Trophoblast cell (in vitro differentiated cells and primary cell): ENCODE measurements at places on chromosomes 2 and 18.

GRCh38 chr2:143399631-143400069 is 270.4 kb downstream of the ARHGAP15 start:
- H3K36me3 ChIP-seq: no peaks in the 10 kb centered on the region
- no peak overlapping the region for H3K4me3 ChIP-seq
- peaks cover 1% of the 10 kb centered on the region for H3K4me1 ChIP-seq
- H3K27ac ChIP-seq: no peak overlapping the region

GRCh38 chr2:217905896-217906295 is 96.9 kb downstream of the TNS1 start:
- H3K36me3 ChIP-seq: no peaks in the 10 kb centered on the region
- H3K4me1 ChIP-seq: no peaks in the 10 kb centered on the region
- no peak for DNase-seq
- H3K27ac ChIP-seq: no peak overlapping the region

DNA sequence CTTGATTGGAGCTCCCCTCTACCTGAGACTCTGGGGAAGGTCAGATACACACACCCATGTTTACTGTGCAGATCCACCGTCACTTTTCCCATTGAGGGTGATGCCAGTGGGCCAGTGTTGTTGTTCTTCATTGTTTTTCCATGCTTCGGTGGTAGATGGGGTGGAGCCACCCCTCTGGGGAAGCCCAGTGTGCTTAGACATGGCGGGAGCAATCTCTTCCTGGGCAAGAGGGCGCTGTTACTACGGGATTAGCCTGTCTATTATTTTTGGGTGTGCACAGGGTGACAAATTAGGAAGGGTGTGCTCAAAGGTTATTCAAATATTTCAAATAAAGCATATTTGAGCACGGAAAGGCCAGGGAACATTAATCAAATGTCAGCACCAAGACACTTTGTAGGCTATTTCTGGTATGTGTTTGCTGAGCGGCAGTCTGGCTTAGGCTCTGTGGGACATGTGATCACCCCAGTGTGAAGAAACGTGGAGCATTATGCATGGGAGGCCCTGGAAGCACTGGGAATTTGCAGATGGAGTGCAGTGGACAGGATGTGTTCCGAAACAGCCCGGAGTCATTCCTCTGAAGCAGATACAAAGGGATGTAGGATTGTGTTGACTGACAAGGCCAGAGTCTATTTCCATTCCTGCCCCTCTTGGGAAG is 34.8 kb upstream of the SMIM21 start:
- H3K4me1 ChIP-seq: no peaks in the 10 kb centered on the region
- no peak for DNase-seq
- H3K36me3 ChIP-seq: no peaks in the 10 kb centered on the region
- H3K27me3 ChIP-seq: no peaks in the 10 kb centered on the region
- no peak overlapping the region for H3K27ac ChIP-seq
- H3K4me3 ChIP-seq: no peak overlapping the region

DNA sequence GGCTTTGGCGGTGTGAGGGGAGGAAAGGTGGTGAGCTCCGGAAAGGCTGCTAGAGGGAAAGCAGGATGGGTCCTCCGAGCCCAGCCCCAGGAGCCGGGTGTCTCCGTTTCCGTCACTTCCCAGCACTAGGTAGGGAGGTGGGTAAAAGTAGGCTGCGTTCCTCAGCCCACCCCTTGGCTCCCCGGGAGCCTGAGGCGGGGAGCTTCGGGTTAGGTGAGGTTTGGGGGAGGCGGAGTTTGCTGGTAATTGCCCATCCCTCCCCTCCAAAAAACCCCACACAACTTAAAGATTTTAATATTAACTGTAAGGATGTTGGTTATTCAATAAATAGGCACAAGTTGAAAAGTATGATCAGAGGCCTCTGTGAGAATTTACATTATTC is 552 bp upstream of the ATF2 start:
- no peaks in the 10 kb centered on the region for H3K27me3 ChIP-seq
- peak overlapping the region; percentile 80 for H3K4me3 ChIP-seq
- H3K27ac ChIP-seq: peak overlapping the region; percentile 83
- DNase-seq: no peak
- peaks cover 3% of the 10 kb centered on the region for H3K4me1 ChIP-seq

GRCh38 chr2:218799990-218800389 is 18.0 kb downstream of the CYP27A1 start:
- no peaks in the 10 kb centered on the region for H3K36me3 ChIP-seq
- H3K27me3 ChIP-seq: no peaks in the 10 kb centered on the region
- H3K4me1 ChIP-seq: no peaks in the 10 kb centered on the region

DNA sequence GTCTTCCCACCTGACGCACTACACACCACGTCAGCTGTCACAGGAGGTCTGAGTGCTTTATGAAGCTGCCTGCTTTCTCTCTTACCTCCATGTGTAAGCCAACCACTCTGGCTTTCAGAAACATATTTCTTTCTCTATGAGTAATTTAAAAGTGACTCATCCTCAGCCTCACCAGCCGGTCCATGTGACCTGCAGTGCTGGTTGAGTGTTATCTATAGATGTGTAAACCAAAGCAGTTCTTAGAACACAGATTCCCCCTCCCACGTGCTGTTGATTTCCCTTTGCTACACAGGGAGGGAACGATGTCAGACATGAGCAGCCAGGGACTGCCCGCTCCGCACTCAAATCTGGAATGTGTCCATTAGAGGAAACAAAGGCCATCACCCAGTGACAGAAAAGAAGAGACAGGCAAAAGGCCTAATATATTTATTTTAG is 157.8 kb downstream of the BCL2 start:
- H3K4me1 ChIP-seq: peaks cover 15% of the 10 kb centered on the region
- H3K27me3 ChIP-seq: no peaks in the 10 kb centered on the region
- H3K4me3 ChIP-seq: no peak overlapping the region
- H3K27ac ChIP-seq: peak overlapping the region; percentile 55
- H3K36me3 ChIP-seq: no peaks in the 10 kb centered on the region
- DNase-seq: peak; percentile 90

DNA sequence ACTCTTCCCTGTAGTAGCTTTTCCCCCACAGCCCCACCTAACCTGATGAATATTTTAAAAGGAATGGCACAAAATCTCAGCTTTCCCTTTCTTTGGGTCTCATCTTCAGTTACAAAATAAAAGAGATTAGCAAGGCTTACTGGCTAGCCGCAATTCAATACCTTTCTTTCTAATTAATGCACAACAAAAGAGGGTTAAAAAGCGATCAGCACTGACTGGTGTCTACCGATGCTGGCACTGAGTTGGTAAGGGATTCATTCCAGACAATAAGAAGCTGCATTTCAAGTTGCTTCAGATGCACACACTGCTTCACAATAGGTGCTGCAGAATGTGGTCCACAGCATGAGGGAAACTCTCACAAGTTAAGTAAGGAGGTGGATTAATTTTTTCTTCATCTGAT is 41.9 kb downstream of the HDHD2 start:
- no peak for DNase-seq
- no peak overlapping the region for H3K4me3 ChIP-seq
- H3K27ac ChIP-seq: no peak overlapping the region
- no peaks in the 10 kb centered on the region for H3K27me3 ChIP-seq
- H3K4me1 ChIP-seq: no peaks in the 10 kb centered on the region
- H3K36me3 ChIP-seq: peaks cover 4% of the 10 kb centered on the region

GRCh38 chr2:40746191-40746590 is 294.3 kb upstream of the SLC8A1 start:
- no peak for DNase-seq
- no peaks in the 10 kb centered on the region for H3K4me1 ChIP-seq
- no peak overlapping the region for H3K4me3 ChIP-seq
- H3K36me3 ChIP-seq: no peaks in the 10 kb centered on the region
- H3K27me3 ChIP-seq: no peaks in the 10 kb centered on the region

- no peaks in the 10 kb centered on the region for H3K27me3 ChIP-seq
- H3K36me3 ChIP-seq: no peaks in the 10 kb centered on the region
- H3K4me3 ChIP-seq: no peak overlapping the region
- peaks cover 15% of the 10 kb centered on the region for H3K4me1 ChIP-seq
- no peak overlapping the region for H3K27ac ChIP-seq
- DNase-seq: no peak
These were observed 34.5 kb downstream of the LRRFIP1 start for GRCh38 chr2:237661799-237662328.

DNA sequence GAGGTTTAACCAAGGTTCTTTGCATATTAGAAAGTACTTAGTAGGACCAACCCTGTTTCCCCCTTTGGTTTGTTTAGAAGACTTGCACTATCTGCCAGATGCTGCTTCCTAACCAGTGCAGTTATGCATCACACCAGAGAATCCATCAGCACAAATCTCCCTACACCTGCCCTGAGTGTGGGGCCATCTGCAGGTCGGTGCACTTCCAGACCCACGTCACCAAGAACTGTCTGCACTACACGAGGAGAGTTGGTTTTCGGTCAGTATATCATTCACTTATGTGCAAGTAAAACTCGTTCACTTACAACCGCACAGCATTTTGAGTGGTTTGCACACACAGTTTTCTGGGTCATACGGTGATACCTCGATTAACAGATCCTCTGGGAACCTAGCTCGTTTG is 69.7 kb downstream of the ZNF532 start:
- DNase-seq: no peak
- no peaks in the 10 kb centered on the region for H3K4me1 ChIP-seq
- H3K4me3 ChIP-seq: no peak overlapping the region
- H3K27me3 ChIP-seq: no peaks in the 10 kb centered on the region

DNA sequence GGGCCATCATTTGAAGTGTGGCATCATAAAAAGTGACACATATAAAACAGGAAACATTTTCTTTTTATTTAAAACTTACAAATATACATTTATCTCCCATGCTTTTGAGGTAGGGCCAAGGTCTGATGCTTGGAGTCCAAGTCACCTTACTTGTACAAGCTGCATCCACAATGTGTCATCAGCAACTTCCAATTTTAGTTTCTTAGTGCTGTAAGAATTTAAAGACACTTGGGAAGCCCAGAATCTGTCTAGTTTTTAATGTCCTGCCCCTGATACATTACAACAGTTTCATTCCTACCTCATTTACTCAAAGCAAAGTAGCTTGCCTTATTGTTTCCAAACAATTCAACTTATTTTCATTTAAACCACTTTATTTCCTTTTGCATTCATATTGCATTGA is 297.7 kb downstream of the MTX2 start:
- H3K36me3 ChIP-seq: no peaks in the 10 kb centered on the region
- no peak overlapping the region for H3K27ac ChIP-seq
- H3K4me3 ChIP-seq: no peak overlapping the region

DNA sequence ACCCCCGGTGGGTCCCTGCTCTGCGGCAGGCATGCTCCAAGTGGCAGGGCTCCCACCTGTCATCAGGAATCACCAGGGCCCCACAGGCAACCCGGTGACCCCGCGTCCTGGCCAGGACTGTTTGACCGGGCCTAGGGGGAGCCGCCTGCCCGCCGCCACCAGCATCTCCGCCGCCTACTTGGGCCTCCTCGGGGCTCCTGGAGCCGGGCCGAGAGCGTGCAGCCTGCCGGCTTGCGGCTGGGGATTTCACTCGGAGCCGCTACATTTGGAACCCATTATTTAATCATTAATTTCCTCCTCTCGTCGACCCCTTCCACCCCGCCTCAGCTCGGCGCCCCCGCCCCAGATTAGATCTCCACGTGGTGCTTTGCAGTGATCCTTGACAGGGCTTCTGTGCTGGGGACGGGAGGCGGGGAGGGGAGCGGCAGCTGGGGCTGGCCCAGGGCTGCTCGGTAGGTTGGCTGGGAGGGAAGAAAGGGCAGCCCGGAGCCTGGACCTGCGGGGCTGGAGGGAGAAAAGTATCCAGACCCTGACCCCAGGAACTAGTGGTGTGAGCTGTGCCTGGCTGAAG is 295.4 kb downstream of the CYP26B1 start:
- H3K4me3 ChIP-seq: no peak overlapping the region
- no peaks in the 10 kb centered on the region for H3K36me3 ChIP-seq
- H3K4me1 ChIP-seq: peaks cover 3% of the 10 kb centered on the region
- no peaks in the 10 kb centered on the region for H3K27me3 ChIP-seq
- DNase-seq: no peak

DNA sequence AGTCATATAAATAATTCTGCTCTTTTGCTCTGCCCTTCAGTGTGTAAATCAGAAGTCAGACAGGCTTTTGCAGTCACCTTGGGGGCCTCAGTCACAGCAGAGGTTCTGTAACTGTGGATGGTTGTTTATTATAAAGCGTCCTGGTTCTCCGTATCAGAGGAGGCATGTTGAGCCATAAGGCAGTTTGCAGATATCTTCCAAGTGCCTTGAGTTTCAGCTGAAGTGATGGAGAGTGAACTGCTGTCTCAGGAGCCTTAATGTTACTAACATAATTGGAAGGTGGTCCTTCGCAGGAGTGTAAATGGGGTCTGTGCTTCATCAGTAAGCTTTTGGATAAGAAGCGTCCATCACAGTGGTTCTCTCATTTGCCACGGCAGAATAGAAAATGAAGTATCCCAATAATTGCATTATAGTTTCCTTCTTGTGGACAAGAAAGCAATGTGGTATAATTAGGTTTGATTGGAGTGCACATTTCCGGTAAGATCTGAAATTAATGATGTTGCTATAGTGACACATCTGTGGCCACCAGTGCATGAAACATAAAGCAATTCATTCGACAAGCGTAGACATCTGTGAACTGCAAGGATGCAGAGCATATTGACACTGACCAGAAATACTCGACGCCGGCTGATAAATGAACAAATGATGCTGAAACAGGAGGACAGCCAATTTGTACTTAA is 112.5 kb upstream of the NFATC1 start:
- H3K27me3 ChIP-seq: no peaks in the 10 kb centered on the region
- no peak overlapping the region for H3K27ac ChIP-seq
- DNase-seq: no peak
- no peak overlapping the region for H3K4me3 ChIP-seq
- H3K4me1 ChIP-seq: no peaks in the 10 kb centered on the region

DNA sequence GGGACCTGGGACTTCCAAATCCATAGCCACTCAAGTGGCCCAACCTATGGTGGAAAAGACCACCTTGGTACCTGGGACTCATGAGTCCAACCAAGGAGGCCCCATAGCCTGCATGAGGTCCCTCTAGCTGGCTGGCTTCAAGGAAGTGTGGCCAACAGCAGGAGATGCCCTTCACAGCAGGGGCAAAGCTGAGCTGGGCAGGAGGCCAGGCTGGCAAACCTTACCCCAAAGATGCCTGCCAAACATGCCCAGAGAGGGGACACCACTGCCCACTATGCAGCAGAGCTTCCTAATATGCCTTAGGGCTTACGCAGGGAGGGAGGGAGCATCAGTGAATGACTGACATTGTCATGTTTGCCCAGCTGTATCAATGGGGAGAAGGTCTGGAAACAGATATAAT is 188.0 kb upstream of the GLI2 start:
- H3K4me1 ChIP-seq: peaks cover 10% of the 10 kb centered on the region
- no peaks in the 10 kb centered on the region for H3K27me3 ChIP-seq
- H3K27ac ChIP-seq: no peak overlapping the region
- H3K36me3 ChIP-seq: no peaks in the 10 kb centered on the region
